B cell (primary cell): ENCODE measurements at places on chromosomes 11 and 22. TPM values are rescaled to one million over a fixed set of nuclear protein-coding genes. Genes with fewer than 3 reads are reported as not detected.
A peak's percentile ranks its signal among the peaks of the same experiment; 100 is the strongest.

DNA sequence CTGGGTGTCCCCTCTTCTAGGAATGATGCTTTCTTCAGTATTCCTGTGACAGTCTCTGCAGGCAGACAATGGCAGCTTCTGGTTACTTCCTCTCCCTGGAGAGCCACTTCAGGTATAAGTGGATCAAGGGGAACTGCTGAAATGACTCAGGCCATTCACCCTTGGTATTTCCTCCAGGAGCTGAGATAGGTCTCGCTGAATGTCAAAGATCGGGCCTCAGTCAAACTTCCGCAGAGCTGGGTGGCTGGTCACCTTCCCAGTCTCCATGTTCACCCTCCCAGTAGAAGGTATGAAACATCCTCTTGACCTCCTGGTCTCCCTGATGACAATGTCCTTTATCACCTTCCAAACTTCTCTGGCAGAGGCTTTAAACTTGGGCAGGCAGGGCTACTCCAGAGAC is 1.8 kb upstream of the ANKK1 start:
- H3K36me3 ChIP-seq = no peaks in the 10 kb centered on the region
- no peak overlapping the region for H3K27ac ChIP-seq
- no peak overlapping the region for H3K4me3 ChIP-seq

- no peak overlapping the region for H3K4me3 ChIP-seq
- H3K27me3 ChIP-seq = no peaks in the 10 kb centered on the region
- DNase-seq = no peak
- H3K36me3 ChIP-seq = no peaks in the 10 kb centered on the region
- no peaks in the 10 kb centered on the region for H3K4me1 ChIP-seq
- H3K27ac ChIP-seq = no peak overlapping the region
Observed at GRCh38 chr22:44595841-44596341, 97.9 kb upstream of the RTL6 start.

GRCh38 chr11:93737904-93738612 is 3.2 kb downstream of the TAF1D start:
- H3K4me1 ChIP-seq = peaks cover 39% of the 10 kb centered on the region
- no peak for DNase-seq
- H3K4me3 ChIP-seq = no peak overlapping the region
- H3K27me3 ChIP-seq = no peaks in the 10 kb centered on the region
- peak overlapping the region; percentile 96 for H3K27ac ChIP-seq

DNA sequence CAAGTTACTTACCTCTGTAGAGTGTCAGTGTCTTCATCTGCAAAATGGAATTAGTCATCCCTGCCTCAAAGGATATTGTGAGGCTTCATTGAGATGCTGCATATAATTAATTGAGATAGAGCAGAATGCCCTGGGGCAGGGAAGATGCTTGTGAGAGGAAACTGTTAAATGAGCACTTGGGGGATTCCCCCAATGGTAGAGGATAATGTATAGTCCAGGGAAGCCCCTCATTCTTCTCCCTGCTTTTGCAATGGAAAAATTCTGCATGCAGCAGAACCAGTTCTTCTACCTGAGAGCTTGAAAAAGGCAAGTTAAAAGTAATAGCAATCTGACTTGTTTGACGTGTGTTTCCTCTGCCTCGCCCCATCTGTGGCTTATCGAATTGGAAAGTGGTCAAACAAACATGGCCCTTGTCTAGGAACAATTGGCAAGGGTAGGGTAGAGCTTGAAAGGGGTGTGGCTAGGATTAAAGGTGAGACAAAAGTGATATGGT is 90.9 kb downstream of the NAV2 start:
- no peak overlapping the region for H3K27ac ChIP-seq
- no peak for DNase-seq
- H3K4me3 ChIP-seq = no peak overlapping the region
- H3K36me3 ChIP-seq = no peaks in the 10 kb centered on the region

- H3K4me1 ChIP-seq = peaks cover 7% of the 10 kb centered on the region
- no peaks in the 10 kb centered on the region for H3K27me3 ChIP-seq
- H3K4me3 ChIP-seq = no peak overlapping the region
Observed at GRCh38 chr11:69245491-69246345, 48.2 kb upstream of the MYEOV start.

- no peaks in the 10 kb centered on the region for H3K27me3 ChIP-seq
- no peak for DNase-seq
- no peak overlapping the region for H3K4me3 ChIP-seq
Observed at GRCh38 chr11:69243496-69244200, 50.3 kb upstream of the MYEOV start.

The OR10A2 gene
- total RNA-seq = not detected in 2 replicates

The ZNF280B gene
- 2.9 and 3.5 TPM in 2 replicates for total RNA-seq

- H3K4me3 ChIP-seq = no peak overlapping the region
- no peaks in the 10 kb centered on the region for H3K4me1 ChIP-seq
- no peaks in the 10 kb centered on the region for H3K27me3 ChIP-seq
- no peak overlapping the region for H3K27ac ChIP-seq
- no peak for DNase-seq
Observed at GRCh38 chr11:110947096-110947495, 234.9 kb upstream of the ARHGAP20 start.

- peak within 1 kb of the TSS; percentile 44 for H3K4me3 ChIP-seq
- peak within 1 kb of the TSS; percentile 82 for H3K27ac ChIP-seq
- no peaks in the 10 kb centered on the region for H3K27me3 ChIP-seq
Observed at GRCh38 chr22:38317122-38317994, at the start of gene CSNK1E. TSS of gene CSNK1E (minus strand) at chr22:38317433. CDS start at chr22:38314157, 3,276 bp downstream.

GRCh38 chr22:26918226-26918625 is 260.8 kb downstream of the MIAT start:
- H3K4me3 ChIP-seq = no peak overlapping the region
- no peak overlapping the region for H3K27ac ChIP-seq
- no peaks in the 10 kb centered on the region for H3K4me1 ChIP-seq

The APOA5 gene
- not detected in 2 replicates for total RNA-seq

GRCh38 chr22:44281768-44282637 is 30.7 kb downstream of the SHISAL1 start:
- H3K4me1 ChIP-seq = no peaks in the 10 kb centered on the region
- H3K4me3 ChIP-seq = no peak overlapping the region

GRCh38 chr22:37053310-37054055 is 1.9 kb downstream of the KCTD17 start:
- H3K4me1 ChIP-seq = peaks cover 18% of the 10 kb centered on the region
- H3K27me3 ChIP-seq = no peaks in the 10 kb centered on the region
- no peak overlapping the region for H3K4me3 ChIP-seq
- no peak overlapping the region for H3K27ac ChIP-seq
- no peak for DNase-seq

GRCh38 chr11:103792981-103793468 is 243.4 kb upstream of the DDI1 start:
- H3K4me1 ChIP-seq = no peaks in the 10 kb centered on the region
- DNase-seq = no peak
- no peak overlapping the region for H3K4me3 ChIP-seq
- no peaks in the 10 kb centered on the region for H3K36me3 ChIP-seq
- no peak overlapping the region for H3K27ac ChIP-seq

DNA sequence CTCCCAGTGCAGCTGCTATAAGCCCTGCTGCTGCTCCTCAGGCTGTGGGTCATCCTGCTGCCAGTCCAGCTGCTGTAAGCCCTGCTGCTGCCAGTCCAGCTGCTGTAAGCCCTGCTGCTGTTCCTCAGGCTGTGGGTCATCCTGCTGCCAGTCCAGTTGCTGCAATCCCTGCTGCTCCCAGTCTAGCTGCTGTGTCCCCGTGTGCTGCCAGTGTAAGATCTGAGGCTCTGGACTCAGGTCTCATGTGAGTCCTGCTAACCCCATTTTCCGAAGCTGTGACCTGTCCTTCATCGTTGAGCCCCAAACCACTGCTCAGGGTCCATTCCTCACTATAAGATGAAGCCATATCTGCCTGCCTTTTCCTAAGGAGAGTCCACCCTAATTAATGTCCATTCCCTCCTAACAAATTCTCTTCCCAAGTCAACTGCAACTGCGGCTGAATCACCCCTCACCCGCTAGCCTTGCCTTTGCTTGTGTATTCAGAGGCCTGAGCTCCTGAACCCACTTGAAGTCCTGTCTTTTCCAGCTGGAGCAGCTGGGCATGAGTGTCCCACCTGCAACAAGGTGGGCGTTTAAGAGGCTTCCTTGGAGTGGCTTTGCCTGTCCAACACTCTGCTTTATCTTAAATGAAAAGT is 626 bp downstream of the KRTAP5-7 start:
- no peak overlapping the region for H3K4me3 ChIP-seq
- H3K4me1 ChIP-seq = no peaks in the 10 kb centered on the region
- H3K27ac ChIP-seq = no peak overlapping the region
- DNase-seq = no peak
- no peaks in the 10 kb centered on the region for H3K36me3 ChIP-seq

The KIF18A gene
- 4.1 and 4.2 TPM in 2 replicates for total RNA-seq

DNA sequence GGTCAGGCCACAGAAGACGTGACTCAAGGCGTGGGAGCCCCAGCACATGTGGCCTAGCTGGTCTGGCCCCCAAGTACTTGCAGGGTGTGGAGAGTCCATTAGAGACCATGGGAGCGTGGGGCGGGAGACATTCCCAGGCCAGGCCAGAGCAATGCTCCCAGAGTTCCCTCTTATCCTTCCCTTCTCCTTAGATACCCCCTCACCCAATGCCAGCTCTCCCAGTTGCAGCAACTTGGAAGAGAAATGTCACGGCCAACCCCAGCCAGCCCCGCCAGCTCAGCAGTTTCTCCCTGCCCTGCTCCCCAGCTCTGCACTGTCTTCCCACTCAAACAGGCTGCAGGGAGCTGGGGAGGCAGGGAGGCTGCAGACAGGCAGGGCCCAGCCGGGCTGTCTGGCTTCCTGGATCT is 65.4 kb upstream of the TSPAN18 start:
- no peak overlapping the region for H3K4me3 ChIP-seq
- no peaks in the 10 kb centered on the region for H3K36me3 ChIP-seq
- no peaks in the 10 kb centered on the region for H3K27me3 ChIP-seq

The CHEK2 gene
- total RNA-seq = 13.9 and 15.6 TPM in 2 replicates

DNA sequence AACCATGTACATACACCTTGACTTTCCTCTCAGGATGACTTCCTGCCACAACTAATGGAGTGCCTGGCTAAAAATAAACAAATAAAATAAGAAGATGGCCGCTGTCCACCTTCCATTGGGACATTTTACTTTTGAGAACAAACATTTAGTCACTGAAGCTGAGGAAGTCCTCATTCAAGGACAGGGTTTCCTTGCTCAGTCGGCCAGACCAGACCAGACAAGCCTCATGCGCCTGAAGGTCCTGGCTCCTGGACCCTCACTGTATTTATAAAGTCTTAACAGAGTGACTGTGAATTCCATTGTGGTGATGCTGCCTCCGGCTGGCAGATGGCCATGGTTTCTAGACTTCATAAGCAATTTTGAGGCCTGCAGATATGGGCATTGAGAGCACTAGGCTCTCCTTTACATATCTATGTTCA is 114.5 kb downstream of the MAML2 start:
- DNase-seq = no peak
- peaks cover 35% of the 10 kb centered on the region for H3K4me1 ChIP-seq
- H3K4me3 ChIP-seq = no peak overlapping the region
- H3K27ac ChIP-seq = no peak overlapping the region

DNA sequence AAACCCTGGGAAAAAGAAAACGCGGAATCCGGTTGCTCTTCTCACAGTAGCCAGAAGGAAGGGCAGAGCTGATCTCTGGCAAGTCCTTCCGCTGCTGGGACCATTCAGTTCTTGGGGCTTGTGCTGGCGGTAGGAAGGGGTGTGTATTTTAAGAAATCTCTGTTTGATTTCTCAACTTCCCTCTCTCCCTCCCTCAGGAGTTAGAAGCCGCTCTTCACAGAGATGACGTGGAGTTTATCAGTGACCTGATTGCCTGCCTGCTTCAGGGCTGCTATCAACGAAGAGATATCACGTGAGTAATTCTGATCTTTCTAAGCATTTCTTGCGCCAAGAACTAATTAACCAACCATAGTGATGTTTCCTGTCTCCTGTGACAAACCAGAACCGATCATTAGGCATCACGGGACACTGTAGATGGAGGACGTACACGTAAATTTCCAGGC is 85.9 kb upstream of the SLC25A18 start:
- H3K27ac ChIP-seq = no peak overlapping the region
- H3K27me3 ChIP-seq = no peaks in the 10 kb centered on the region
- no peaks in the 10 kb centered on the region for H3K4me1 ChIP-seq
- no peaks in the 10 kb centered on the region for H3K36me3 ChIP-seq
- DNase-seq = no peak

GRCh38 chr11:72672597-72673238 is 1.5 kb downstream of the PDE2A start:
- peaks cover 23% of the 10 kb centered on the region for H3K4me1 ChIP-seq
- H3K27ac ChIP-seq = no peak overlapping the region
- H3K27me3 ChIP-seq = peaks cover 87% of the 10 kb centered on the region
- no peaks in the 10 kb centered on the region for H3K36me3 ChIP-seq
- H3K4me3 ChIP-seq = no peak overlapping the region
- no peak for DNase-seq

- H3K4me3 ChIP-seq = no peak overlapping the region
- H3K27ac ChIP-seq = no peak overlapping the region
- H3K4me1 ChIP-seq = no peaks in the 10 kb centered on the region
- no peak for DNase-seq
Observed at GRCh38 chr11:130513132-130513531, 64.7 kb downstream of the ADAMTS15 start.

- no peaks in the 10 kb centered on the region for H3K27me3 ChIP-seq
- H3K36me3 ChIP-seq = no peaks in the 10 kb centered on the region
- DNase-seq = no peak
- no peak overlapping the region for H3K4me3 ChIP-seq
- no peak overlapping the region for H3K27ac ChIP-seq
- H3K4me1 ChIP-seq = no peaks in the 10 kb centered on the region
Observed at GRCh38 chr22:48717076-48717810, 1110.4 kb downstream of the BRD1 start.

- H3K27ac ChIP-seq = no peak overlapping the region
- no peak overlapping the region for H3K4me3 ChIP-seq
- no peaks in the 10 kb centered on the region for H3K4me1 ChIP-seq
Observed at GRCh38 chr11:33197915-33198727, 36.8 kb upstream of the CSTF3 start.

DNA sequence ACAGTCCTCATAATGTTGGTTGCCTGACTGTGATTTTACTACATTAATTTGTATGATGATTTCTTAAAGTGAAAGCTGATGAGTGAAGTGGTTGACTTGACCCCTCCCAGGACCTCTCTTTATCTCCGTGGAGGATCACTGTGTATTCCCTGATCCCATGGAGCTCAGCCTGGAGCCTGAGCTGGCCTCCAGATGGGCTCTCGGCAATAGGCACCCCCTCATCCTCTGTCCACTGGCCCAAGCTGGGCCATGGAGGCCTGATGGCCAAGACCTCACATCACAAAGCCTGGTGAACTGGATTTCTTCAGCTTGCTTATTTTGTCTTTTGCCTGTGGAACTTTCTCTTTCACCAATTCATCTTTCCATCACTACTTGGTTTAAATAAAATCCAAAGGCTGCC is 75.2 kb downstream of the WNT11 start:
- no peaks in the 10 kb centered on the region for H3K4me1 ChIP-seq
- H3K4me3 ChIP-seq = no peak overlapping the region
- H3K36me3 ChIP-seq = peaks cover 5% of the 10 kb centered on the region
- no peak for DNase-seq
- H3K27me3 ChIP-seq = no peaks in the 10 kb centered on the region

DNA sequence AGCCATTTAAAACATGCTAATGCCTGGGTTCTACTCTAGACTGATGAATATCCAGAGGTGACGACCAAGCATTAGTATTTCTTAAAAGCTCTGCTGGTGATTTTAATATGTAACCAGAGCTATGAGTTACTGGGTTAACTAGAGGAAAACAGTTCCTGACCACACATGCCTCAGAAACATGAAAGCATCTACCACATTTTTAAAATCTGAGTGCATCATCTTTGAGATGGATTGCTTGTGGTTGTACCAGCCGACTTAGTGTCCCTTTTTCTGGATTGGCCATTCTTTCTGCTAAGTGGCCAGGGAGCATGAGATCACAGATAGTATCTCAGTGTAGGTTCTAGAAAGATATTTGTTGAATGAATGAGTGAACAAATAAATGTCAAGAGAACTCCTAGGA is 152.4 kb downstream of the NTM start:
- no peak overlapping the region for H3K4me3 ChIP-seq
- H3K27ac ChIP-seq = no peak overlapping the region
- no peak for DNase-seq
- H3K4me1 ChIP-seq = no peaks in the 10 kb centered on the region
- no peaks in the 10 kb centered on the region for H3K36me3 ChIP-seq
- H3K27me3 ChIP-seq = no peaks in the 10 kb centered on the region
